ENCODE measurements at places on chromosomes 2 and 18.

GRCh38 chr2:38190542-38191218 is 114.7 kb upstream of the CYP1B1 start:
- no peaks in the 10 kb centered on the region for H3K27me3 ChIP-seq
- H3K36me3 ChIP-seq = no peaks in the 10 kb centered on the region
- H3K4me3 ChIP-seq = no peak overlapping the region
- peaks cover 15% of the 10 kb centered on the region for H3K4me1 ChIP-seq

DNA sequence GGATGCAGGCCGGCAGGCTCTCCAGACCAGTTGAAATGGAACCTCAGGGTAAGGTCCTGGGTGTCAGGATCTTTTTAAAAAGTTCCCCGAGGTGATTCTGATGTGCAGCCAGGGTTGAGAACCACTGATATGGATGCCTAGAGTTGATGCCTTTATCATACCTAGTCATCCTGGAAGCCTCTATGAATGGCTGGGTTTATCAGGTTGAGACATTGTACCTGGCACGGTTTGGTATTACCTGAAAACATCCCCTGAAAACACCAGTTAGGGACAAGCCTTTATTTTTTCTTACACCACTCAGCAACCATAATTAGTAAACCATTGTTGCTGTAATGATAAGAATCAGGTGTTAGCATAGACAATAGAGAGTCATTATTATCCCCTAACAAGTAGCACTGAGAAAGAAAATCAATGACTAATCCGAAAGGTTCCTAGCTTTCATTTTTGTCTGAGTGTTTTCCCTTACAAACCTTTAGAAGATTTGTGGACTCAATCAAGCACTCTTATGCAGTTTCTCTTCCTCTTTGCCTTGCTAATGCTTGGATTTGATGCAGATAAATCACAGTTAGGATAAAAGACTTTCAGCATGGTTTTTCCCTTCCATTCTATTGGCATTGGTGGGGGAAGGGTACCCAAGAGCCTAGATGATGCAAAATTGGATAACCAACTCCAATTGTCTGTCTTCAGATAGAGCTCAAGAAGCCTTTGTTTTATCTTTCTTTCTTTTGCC is 116.5 kb upstream of the LYPD6 start:
- H3K4me3 ChIP-seq = no peak overlapping the region
- no peak overlapping the region for H3K27ac ChIP-seq
- H3K4me1 ChIP-seq = no peaks in the 10 kb centered on the region

- no peak overlapping the region for H3K27ac ChIP-seq
- no peaks in the 10 kb centered on the region for H3K27me3 ChIP-seq
- no peaks in the 10 kb centered on the region for H3K36me3 ChIP-seq
- no peaks in the 10 kb centered on the region for H3K4me1 ChIP-seq
- DNase-seq = no peak
Measured at GRCh38 chr2:115248066-115248465, 805.6 kb downstream of the DPP10 start.

DNA sequence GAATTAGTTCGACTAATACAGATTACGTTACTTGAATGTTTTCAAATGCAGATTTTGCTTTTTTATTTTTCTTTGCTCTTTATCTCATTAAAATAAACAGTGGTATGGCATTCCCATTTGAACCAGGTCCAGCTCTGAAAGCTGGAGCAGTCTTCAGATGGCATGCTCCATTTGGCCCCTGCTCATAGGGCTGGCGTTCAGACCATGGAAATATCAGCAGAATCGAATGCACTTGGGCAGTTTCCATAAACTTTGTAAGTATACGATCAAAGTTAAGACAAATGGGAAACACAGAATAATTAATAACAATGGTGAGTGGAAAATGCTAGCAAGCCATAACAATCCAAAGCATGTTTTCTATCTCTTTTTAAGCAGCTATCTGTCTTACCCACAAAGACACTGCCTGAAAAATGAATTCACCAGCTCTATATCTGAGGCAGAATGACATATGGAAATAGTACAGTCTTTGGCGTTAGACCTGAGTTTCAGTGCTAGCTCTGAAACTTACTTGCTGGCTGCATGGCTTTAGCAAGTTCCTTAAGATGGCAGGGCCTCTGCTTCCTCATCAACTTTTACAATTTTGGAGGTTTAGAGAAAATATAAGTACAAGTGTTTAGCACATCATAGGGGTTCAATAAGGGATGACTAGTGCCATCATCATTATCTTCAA is 131.6 kb downstream of the BCL2 start:
- no peak for DNase-seq
- no peaks in the 10 kb centered on the region for H3K27me3 ChIP-seq
- H3K4me1 ChIP-seq = peaks cover 60% of the 10 kb centered on the region
- H3K27ac ChIP-seq = peak overlapping the region; percentile 31
- H3K4me3 ChIP-seq = no peak overlapping the region

DNA sequence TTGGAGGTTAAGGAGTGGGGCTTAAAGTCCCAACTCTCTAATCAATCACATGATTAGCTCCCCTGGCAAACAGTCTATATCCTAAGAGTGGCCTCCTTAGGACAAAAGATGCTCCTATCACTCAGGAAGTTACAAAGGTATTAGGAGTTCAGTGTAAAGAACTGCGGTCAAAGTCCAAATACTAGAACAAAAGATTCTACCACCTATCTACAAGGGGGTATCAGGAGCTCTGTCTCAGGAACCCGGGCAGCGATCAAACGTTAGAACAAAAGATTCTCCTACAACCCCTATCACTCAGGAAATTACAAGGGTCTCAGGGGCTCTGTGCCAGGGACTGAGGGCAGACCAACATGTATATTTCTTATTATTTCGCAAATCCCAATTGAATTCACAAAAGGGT is 58.0 kb downstream of the DTNB start:
- no peak overlapping the region for H3K4me3 ChIP-seq
- no peaks in the 10 kb centered on the region for H3K27me3 ChIP-seq
- peaks cover 20% of the 10 kb centered on the region for H3K4me1 ChIP-seq
- H3K36me3 ChIP-seq = no peaks in the 10 kb centered on the region
- DNase-seq = no peak
- H3K27ac ChIP-seq = no peak overlapping the region

- no peak overlapping the region for H3K4me3 ChIP-seq
- no peak overlapping the region for H3K27ac ChIP-seq
- H3K36me3 ChIP-seq = no peaks in the 10 kb centered on the region
- H3K4me1 ChIP-seq = peaks cover 38% of the 10 kb centered on the region
- DNase-seq = no peak
- H3K27me3 ChIP-seq = peaks cover 10% of the 10 kb centered on the region
Measured at GRCh38 chr18:22166069-22166950, 3.1 kb upstream of the GATA6 start.

All from vagina (tissue), 2 donors.